ENCODE measurements at places on chromosomes 7 and 10.

- DNase-seq, result no peak
Observed at GRCh38 chr10:119022846-119023552, 6.5 kb upstream of the NANOS1 start.

DNA sequence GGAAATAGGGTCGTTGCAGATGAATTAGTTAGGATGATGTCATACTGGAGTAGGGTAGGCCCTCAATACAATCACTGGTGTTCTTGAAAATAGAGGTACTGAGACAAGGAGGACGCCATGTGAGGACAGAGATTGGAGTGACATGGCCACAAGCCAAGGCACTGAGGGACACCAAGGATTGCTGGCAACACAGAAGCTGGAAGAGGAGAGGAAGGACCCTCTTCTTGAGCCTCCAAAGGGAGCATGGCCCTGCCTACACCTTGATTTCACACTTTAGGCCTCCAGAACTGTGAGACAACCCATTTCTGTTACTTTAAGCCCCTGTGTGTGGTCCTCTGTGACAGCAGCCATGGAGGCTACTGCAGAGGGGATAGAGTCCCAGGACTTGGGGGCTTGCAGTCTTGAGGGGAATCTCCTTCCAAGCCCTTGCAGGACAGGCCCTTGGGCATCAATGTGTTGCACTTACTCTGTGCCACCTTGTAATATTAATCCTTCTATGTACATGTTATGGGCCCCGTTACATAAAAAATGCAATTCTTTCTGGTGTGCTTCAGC, 3.7 kb upstream of the AOC1 start:
- DNase-seq, result no peak

DNA sequence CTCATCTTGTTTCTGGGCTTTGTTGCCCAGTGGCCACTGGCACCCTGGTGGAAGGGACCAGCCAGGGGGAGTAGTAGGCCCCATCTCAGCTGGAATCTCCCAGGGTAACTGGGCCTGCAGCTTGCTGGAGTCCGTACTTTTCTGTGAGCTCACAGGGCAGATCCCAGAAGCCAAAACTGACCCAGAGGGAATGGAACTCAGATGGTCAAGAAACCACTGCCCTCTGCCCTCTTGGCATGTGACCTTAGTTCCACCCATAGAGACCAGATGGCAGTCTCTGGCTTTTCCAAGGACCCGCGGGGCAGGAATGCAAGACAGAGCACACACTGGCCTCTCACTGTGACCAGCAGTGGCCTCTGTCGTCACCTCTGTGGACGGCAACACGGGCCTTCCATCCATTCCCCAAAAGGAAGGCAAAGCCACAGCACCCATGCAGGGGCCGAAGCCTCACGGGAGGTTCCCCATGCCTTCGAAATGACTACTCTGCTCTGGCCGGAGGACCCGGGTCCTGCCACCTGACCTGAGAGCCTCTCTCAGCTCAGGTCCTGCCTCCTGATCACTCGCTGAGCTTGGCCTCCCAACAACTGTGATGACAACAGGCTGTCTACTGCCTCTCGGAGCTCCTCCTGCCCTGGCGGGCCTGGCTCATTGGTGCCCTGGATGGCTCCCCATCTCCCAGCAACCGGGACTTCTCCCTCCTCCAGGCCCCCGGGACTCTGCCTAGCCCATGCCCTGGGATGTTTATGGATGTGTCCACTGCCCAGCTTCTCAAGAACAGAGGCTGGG, 29.9 kb downstream of the MYL10 start:
- no peak for DNase-seq

- no peak for DNase-seq
Observed at GRCh38 chr7:133434246-133434865, 181.5 kb downstream of the EXOC4 start.

DNA sequence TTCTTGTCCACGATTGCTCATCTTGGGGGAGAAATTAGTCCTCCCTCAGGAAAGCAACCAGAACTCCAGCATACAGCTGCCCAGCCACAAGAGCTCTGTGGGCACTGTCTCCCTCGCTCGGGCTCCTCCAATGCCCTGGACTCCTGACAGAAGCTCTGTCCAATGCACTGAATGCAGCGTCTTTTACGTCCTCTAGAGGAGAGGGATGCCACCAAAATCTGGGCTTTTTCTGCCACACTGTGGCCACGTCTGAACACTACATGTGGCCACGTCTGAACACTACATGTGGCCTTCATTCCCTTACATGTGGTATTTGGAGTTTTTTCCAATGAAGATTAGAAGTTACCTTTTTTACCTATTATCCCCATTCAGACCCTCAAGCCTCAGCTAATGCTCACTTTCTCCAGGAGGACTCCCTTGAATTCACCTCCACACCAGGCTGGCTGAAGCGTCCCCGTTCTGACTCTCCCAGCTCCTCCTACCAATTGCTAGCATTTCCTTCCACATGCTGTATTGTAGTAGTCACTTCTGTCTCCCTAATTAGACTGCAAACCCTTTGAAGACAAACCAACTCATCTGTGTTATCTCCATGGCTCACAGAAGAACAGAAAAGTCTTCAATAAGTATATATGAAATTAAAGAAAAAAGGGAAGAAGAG, 134.3 kb upstream of the PDE1C start:
- DNase-seq, result no peak

GRCh38 chr7:108189733-108190388, 59.7 kb upstream of the LAMB4 start:
- DNase-seq, result no peak

GRCh38 chr7:140940898-140941297, 16.2 kb upstream of the BRAF start:
- no peak for DNase-seq

- no peak for DNase-seq
Observed at GRCh38 chr7:158760936-158761335, 56.3 kb upstream of the NCAPG2 start.

DNA sequence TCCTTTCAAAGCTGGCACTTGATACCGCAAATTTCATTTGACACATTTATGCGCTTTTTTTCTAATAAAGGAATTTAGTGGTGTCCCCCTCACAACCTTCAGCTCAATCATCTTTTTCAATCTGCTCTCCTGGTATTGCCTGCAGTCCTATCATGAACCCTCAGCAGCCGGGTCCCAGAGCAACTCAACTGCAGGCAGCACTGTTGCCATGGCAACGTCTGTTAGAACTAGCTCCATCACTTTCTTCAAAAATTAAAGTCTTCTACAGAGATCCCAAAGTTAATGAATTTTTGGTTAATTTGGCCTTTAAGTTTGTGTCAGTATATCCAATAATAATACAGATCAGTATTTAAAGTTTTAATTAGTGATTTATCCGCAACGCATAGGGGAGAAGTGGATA, 136.1 kb upstream of the TARP start:
- DNase-seq, result no peak

- no peak for DNase-seq
Observed at GRCh38 chr7:70233776-70234175, 635.5 kb downstream of the AUTS2 start.

DNA sequence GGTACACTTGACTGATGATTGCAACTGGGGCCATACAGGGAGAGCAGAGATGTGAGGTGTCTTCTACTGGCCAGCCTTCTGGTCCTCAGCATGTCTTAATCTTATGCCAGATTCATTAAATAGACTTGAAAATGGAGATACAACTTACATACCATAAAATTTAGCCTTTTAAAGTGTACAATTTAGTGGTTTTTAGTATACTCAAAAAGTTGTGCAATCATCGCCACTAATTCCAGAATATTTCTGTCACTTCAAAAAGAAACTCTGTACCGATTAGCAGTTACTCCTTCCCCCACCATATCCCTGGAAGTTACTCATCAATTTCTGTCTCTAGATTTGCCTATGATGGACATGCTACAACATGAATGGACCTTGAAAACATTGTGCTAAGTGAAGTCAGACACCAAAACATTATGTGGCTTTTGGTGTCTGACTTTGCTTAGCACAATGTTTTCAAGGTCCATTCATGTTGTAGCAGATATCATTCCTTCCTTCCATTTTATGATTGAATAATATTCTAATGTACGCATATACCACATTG, 53.0 kb downstream of the SH2D4B start:
- DNase-seq, result no peak

- no peak for DNase-seq
Observed at GRCh38 chr7:92781117-92781720, 55.2 kb downstream of the CDK6 start.

GRCh38 chr7:7135074-7135473, 47.3 kb upstream of the C1GALT1 start:
- no peak for DNase-seq
